Hindlimb muscle (tissue), 1 donor: ENCODE measurements at places on chromosomes 4 and X. TPM values are rescaled to one million over a fixed set of nuclear protein-coding genes. Genes with fewer than 3 reads are reported as not detected.

DNA sequence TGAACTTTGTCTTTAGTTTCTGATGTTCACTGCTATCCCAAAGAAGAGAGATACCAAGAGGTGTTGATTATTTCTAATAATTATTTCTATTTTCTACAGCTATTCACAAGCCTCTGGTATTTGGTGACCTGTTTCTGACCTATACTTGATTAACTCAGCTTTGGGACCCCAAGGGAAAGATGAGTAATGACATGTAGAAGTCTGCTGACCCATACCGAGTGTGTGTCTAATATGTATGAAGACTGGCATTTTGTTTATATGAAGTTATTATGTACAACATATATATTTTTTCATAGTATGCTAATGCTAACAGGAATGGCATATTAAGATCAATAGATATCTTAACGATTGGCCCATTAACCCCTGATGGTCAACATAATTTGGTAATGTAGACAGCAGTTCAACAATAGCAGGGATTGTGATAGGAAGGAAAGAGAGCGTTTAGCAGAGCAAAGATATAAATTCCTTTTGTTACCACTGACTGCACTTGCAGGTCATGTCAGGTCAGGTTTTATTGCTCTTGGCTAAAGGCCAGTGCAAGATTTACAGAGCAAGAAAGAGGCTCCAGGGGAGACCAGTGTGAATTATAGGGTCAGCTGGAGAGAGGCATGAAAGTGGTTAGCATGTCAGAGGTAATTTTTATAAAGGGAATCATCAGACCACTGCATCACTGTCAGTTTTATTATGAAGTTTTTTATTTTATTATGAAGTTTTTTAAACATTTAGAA lies 94.7 kb upstream of the DIPK2B start:
- no peak for DNase-seq

GRCh38 chr4:47120783-47121182 lies 89.4 kb downstream of the GABRB1 start:
- DNase-seq, result no peak

- DNase-seq, result peak; percentile 54
Measured at GRCh38 chr4:23889814-23890341, at the start of gene PPARGC1A. Gene PPARGC1A (minus strand): TSS chr4:23890047. CDS start chr4:23889957, 90 bp downstream.

GRCh38 chr4:47536966-47537365 lies 51.9 kb downstream of the ATP10D start:
- DNase-seq, result no peak

- no peak for DNase-seq
Measured at GRCh38 chr4:56183344-56183959, 203.8 kb downstream of the AASDH start.

GRCh38 chr4:140856621-140857062 lies 100.5 kb upstream of the TBC1D9 start:
- peak; percentile 79 for DNase-seq

GRCh38 chr4:183831683-183832082 lies 73.4 kb upstream of the STOX2 start:
- DNase-seq, result no peak

DNA sequence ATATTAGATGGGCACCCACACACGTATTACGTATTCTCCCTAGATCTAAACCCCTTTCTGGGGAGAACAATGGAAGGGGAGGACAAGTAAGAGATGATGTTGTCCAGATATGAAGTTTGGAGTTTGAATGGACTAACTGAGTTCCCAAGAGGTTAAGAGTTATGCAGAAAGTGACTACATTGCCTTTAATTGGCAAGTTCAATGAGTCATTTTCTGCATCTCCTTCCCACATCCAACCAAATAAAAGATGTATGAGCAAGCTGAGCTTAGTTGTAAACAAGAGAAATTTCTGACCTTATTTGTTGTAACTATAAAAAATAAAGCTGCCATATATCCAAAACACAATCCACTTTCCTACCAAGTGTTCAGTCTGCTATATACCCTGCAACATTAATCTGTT lies 50.5 kb downstream of the TIGD2 start:
- no peak for DNase-seq

DNA sequence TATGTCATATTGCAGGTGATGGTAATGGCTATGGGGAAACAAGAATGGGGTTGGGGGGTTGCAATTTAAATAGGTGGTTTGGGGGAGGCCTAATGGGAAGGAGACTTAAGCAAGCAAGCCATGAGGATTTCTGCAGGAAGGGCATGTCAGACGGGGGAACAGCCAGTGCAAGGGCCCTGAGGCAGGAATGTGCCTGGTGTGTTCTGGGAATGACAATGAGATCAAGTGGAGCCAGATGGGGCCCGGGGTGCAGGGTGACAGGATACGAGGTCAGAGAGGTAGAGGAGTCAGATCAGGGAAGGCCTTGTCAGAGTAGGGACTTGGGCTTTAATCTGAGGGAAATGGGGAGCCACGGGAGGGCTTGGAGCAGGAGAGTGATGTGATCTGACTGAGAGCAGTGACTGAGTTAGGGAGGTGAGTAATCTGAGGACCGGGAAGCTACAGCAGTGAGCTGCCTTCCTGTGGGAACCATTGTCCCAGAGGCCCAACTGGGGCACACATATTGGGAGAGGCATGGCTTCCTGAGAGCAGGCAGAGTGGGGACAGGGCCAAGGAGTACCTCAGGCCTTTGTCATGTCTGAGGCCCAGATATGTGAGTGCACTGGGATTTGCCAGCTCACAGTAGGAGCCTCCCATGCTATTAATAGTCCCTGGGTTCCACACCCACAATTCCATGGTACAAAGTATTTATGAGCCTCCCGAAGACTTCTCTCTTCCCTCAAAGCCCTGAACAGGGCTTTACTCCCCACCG lies 139.8 kb downstream of the BCOR start:
- DNase-seq, result no peak

DNA sequence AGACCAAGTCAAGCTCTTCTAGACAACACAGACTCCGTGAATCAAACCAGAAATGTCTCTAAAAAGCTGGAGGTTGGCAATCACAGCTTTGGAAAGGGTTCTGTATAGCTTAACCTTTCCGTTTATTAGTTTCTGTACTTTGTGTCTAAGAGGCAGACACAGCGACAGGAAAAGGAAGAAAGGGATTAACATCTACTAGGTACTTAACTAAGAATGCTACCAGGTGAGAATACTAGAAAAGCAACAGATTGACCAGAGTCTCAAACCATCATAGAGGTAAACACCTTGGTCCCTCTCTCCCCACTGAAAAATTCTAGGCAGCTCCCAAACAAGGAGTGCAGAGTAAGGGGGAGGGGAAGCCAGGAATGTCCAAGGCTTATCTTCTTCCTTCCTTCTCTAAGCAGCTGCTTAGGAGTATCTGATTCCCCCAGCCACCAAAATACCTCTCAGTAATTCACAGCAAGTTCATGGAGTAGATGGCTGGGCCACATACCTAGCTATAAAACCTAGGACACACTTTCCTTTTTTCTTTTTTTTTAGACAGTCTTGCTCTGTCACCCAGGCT lies 80.8 kb downstream of the APBB2 start:
- no peak for DNase-seq

- no peak for DNase-seq
Measured at GRCh38 chrX:115936008-115936407, 234.5 kb upstream of the AGTR2 start.

DNA sequence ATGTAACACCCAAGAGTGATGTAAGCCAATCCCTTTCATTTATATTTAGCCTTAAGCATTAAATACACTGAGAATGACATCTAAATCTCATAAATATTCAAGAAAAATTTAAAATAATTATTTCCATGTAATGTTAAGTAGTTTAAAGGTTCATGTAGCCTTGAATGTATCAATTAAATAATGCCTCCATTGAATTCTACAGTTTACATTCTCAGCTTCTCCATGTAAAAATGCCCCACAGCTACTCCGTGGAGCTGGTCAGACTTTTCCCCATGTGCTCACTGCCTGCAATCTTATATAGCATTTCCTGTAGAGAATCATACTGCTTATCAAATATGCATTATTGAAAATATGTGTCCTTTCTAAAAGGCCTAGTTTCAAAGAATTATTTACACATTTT lies 25.4 kb downstream of the AP1S2 start:
- DNase-seq, result no peak

- DNase-seq, result no peak
Measured at GRCh38 chr4:17941731-17942130, 79.8 kb downstream of the LCORL start.

DNA sequence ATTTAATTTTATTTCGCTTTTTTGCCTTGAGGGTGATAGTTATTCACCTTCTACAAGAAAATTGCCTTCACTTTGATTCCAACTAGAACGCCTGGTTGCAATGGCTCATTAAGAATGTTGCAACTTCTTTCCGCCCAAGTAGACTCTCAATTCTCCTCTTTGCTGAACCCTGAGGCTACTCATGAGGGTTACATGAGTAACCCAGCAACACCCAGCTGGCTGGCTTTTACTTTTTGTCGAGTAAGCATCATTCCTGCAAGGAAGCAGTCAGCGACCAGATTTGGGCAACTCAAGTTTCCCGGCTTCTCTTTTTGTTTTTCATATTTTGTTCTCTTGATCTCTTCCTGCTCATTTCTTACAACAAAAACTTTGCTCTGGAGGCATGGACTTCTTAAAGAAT lies 495.4 kb downstream of the PACRGL start:
- no peak for DNase-seq

GRCh38 chr4:57194068-57194611 lies 84.0 kb upstream of the IGFBP7 start:
- no peak for DNase-seq

The YY2 gene
- 1.8 TPM for polyA plus RNA-seq

DNA sequence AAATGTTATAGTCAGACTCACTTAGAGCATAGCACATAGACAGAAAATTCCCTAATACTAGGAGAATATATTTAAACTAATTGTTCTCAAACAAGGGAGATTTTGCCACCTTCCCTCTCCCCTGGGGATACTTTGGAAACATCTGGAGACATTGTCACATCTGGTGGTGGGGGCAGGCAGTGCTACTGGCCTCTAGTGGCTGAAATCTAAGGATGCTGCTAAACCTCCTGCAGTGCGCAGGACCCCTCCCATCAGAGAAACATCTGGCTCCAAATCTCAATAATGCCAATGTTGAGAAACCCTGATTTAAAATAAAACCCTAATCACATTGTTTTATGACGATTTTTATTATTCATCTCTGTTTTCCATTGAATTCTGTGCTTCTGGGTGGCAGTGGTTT lies 244.9 kb downstream of the FRMPD4 start:
- DNase-seq, result no peak

The CFAP99 gene
- polyA plus RNA-seq, result not detected

GRCh38 chr4:21512353-21512752 lies 436.2 kb downstream of the KCNIP4 start:
- peak; percentile 15 for DNase-seq

GRCh38 chr4:60368986-60369385 lies 831.1 kb upstream of the ADGRL3 start:
- DNase-seq, result no peak

GRCh38 chrX:11597479-11597878 lies 68.2 kb downstream of the ARHGAP6 start:
- no peak for DNase-seq

DNA sequence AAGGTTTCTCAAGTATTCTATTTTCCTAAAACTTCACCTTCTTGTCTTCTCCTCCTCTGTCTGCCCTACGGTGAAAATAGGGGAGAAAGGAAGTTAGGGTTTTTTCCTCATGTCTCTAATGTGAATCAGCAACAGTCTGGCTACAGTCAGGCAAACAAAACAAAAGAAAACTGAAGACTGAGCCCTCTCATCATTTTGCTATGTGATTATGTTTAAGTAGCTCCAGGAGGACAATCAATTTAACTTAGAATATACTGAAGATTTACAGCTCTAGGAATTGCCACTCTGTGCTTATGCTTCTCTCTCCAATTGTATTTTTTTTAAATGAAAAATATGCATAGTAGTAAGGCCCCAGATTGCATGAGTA lies 316.2 kb downstream of the GPAT3 start:
- no peak for DNase-seq

DNA sequence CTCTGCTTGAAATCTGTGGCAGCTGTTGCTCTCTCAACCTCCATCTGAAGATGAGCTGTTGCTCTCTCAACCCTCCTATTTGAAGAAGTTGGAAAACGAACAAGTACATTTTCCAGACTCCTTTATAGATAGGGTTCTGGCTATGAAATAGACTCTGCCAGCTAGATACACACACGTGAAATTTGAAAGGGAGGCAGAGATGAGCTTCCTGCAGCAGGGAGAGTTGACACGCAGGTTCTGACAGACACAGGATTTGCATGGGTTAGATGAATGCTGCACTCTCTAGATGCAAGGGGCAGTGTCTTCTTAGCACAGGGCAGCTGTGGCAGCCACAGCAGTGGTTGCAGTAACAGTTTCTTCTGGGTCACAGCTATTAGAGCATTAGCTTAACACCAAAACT lies 8.0 kb upstream of the PYURF start:
- no peak for DNase-seq

GRCh38 chr4:44679060-44679459 lies 840 bp downstream of the GUF1 start:
- DNase-seq, result peak; percentile 5

- no peak for DNase-seq
Measured at GRCh38 chr4:106971636-106972035, 64.5 kb downstream of the DKK2 start.

DNA sequence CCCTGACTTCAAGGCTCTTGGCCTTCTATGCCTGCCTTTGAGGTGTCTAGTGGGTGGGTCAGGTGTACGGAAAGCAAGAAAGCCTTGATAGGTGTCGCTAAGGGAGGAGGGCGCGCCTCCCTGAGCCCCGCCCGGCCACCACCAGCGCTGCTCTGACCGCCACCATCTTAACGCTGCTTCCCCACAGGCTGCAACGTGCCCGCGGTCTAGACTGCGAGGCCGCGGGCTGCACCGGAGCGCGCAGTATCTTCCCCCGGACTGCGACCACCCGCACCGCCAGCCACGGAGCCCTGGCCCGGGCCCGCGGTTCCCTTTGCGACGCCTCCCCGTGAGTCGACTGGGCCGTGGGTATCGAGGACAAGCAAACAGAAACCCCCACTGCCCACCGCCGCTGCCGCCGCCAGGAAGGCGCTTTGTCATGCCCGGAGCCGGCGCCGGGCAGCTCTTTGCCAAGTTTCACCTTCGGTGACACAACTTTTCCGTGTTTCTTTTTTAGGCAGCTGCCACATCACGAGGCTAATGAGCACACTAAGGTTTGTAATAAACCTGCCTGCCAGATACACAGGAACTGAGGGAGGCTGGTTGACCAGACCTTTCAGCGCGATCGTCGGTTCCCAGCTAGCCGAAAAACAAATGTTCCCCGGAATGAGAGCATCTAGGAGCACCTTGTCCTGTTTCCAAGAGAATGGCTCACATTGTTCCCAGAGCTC lies 335.8 kb upstream of the F9 start:
- no peak for DNase-seq

The FANCB gene
- 1.8 TPM for polyA plus RNA-seq

The UBE2D3 gene
- 273 TPM for polyA plus RNA-seq
